ENCODE measurements at places on chromosomes 4 and X. TPM values are rescaled to one million over a fixed set of nuclear protein-coding genes. Genes with fewer than 3 reads are reported as not detected.

SLC38A5 gene
- total RNA-seq = 78.2 TPM

VCX3B gene
- total RNA-seq = not detected

MAGEA2 gene
- not detected for total RNA-seq

CXorf38 gene
- 12.7 TPM for total RNA-seq

LIMCH1 gene
- 1.4 TPM for total RNA-seq

NR3C2 gene
- total RNA-seq = 0.24 TPM

CXCL8 gene
- total RNA-seq = 842 TPM

PPP4R3C gene
- total RNA-seq = not detected

DRD5 gene
- not detected for total RNA-seq

Measured in epithelial cell of alveolus of lung (primary cell).